ENCODE measurements at places on chromosomes 6 and 20. TPM values are rescaled to one million over a fixed set of nuclear protein-coding genes. Genes with fewer than 3 reads are reported as not detected.

MAP3K5 gene
- total RNA-seq, result 5.4 TPM

WFDC2 gene
- total RNA-seq, result not detected

CFB gene
- total RNA-seq, result not detected

SIGLEC1 gene
- total RNA-seq, result not detected

Data from HT1080 (cell line).